Fibroblast of skin of left biceps (primary cell): ENCODE measurements at places on chromosomes 1 and 21.

DNA sequence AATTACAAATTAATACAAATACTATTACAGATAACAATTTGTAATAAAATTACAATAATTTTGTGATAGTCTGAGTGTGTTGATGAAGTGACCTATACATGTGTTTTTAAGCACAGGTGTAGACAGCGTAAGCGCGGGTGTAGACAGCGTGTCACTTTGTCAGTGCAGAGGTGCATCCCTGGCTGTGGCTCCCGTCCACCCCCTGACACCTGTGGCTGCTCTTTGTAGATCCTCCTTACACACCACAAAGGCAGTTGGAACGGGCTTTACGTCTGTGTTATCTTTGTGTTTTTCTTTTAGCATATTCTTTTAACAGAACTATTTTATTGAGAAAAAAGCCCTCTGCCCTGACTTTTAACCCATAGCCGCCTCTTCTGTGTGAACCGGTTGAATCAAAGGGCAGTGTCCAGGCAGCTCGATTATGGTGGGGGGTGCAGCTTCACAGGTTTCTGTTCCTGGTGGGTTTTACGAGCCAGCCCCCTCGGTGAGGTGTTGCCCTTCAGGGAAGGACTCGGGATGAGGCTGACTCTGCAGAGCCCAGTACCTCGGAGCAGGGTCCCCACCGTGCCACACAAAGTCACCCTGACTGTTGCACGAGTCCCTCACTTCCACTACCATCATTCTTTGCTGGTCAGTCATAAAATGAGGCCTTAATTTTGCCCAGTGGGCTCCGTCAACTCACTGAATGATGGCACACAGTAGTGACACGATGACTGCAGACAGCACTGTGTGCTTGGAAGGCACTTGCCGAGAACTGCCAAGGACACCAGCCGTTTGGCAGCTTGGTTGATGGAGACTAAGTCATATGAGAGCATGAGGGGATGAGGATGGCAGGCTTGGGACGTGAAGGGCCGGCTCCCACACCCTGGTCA lies 86.4 kb upstream of the COL6A1 start:
- no peak for DNase-seq

DNA sequence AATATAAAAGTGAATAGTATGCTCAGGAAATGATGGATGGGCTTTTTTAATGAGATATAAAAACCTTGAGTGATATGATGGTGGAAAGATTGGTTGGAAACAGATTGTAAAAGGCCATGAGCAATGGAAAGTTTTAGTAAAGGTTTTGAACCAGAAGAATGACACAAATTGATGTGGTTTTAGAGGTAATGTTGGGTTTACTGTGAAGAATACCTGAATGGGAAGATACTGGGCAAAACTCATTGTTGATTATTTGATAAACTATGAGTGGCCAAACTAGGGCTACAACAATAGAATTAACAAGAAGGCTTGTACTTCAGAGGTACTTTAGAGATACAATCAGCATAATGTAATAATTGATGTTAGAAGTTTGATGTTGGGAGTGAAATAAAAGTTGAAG lies 108.5 kb downstream of the PTGS2 start:
- DNase-seq, result no peak

GRCh38 chr1:228830954-228831481 lies 95.7 kb downstream of the RHOU start:
- DNase-seq, result no peak

DNA sequence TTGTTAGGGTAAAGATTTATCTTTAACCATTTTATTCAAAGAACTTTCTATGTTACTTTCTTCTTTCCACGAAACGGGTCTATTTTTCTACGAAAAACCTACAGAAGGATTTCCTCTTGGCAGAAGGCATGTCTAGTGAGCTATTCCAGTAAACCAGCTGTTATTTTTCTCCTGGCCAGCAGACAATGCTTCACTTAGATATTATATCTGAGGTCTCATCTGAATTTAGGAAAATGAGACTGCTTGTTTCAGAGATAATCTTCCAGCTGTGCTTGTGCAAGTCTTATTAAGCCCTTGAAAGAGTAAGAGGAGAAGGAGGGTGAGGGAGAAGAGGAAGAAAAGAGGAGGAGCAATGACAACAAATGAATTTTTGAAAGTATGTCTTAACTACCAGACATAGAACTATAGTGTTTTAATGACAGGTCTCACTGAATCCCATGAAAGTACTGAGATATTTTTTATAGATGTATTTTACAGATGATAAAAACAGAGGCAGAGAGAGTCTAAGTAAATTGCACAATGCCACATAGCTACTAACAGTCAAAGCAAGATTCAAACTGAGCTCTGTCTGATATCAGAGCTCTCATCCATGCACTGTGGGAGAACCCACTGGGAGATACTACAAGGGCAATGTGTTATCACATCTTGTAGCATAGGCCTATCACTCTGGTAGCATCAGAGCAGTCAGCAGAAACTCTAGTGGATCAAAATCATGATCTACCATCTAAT lies 54.6 kb upstream of the SAMSN1 start:
- DNase-seq, result no peak

- no peak for DNase-seq
Observed at GRCh38 chr1:228827019-228827418, 91.7 kb downstream of the RHOU start.
